Caco-2 (cell line): ENCODE measurements at places on chromosomes 7 and 10. TPM values are rescaled to one million over a fixed set of nuclear protein-coding genes. Genes with fewer than 3 reads are reported as not detected.
A peak's percentile ranks its signal among the peaks of the same experiment; 100 is the strongest.

NRG3 gene
- 0.66 and 1.1 TPM in 2 replicates for total RNA-seq

GRCh38 chr7:91137788-91138368, 126.4 kb upstream of the FZD1 start:
- H3K27me3 ChIP-seq: no peaks in the 10 kb centered on the region
- H3K27ac ChIP-seq: no peak overlapping the region

- H3K27me3 ChIP-seq: no peaks in the 10 kb centered on the region
- H3K27ac ChIP-seq: no peak overlapping the region
- no peak overlapping the region for H3K4me3 ChIP-seq
Measured at GRCh38 chr10:64574371-64574770, 1053.2 kb downstream of the REEP3 start.

DNA sequence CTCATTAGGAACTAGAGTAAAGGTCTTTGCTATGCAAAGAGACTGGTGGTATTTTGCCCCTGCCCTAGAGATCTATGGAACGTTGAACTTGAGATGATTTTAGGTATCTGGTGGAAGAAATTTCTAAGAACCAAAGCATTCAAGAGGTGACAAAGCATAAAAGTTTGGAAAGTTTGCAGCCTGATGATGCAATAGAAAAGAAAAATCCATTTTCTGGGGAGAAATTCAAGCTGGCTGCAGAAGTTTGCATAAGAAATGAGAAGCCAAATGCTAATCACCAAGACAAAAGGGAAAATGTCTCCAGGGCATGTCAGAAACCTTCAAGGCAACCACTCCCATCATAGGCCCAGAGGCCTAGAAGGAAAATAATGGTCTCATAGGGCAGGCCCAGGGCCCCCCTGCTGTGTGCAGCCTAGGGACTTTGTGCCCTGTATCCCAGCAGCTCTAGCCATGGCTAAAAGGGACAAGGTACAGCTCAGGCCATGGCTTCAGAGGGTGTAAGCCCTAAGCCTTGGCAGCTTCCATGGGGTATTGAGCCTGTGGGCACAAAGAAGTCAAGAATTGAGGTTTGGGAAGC, 16.5 kb downstream of the TFPI2 start:
- H3K4me1 ChIP-seq: no peaks in the 10 kb centered on the region
- no peak overlapping the region for H3K27ac ChIP-seq
- no peak for DNase-seq
- no peaks in the 10 kb centered on the region for H3K36me3 ChIP-seq
- H3K27me3 ChIP-seq: no peaks in the 10 kb centered on the region
- H3K4me3 ChIP-seq: no peak overlapping the region

LMOD2 gene
- total RNA-seq: not detected in 2 replicates

- H3K27ac ChIP-seq: no peak overlapping the region
- no peaks in the 10 kb centered on the region for H3K4me1 ChIP-seq
- H3K4me3 ChIP-seq: no peak overlapping the region
Measured at GRCh38 chr10:97224483-97225435, 39.0 kb upstream of the SLIT1 start.

EFCAB10 gene
- not detected in 2 replicates for total RNA-seq

KLHL7 gene
- 35.8 and 40.6 TPM in 2 replicates for total RNA-seq

- H3K36me3 ChIP-seq: no peaks in the 10 kb centered on the region
- no peaks in the 10 kb centered on the region for H3K27me3 ChIP-seq
- no peak overlapping the region for H3K4me3 ChIP-seq
- no peak overlapping the region for H3K27ac ChIP-seq
Measured at GRCh38 chr7:19491821-19492452, 216.9 kb downstream of the POLR1F start.

PKD2L1 gene
- 0.19 TPM in 1 of 2 replicates, not detected in the other for total RNA-seq

GRCh38 chr7:55481155-55481554, 91.1 kb downstream of the VOPP1 start:
- H3K36me3 ChIP-seq: no peaks in the 10 kb centered on the region
- no peaks in the 10 kb centered on the region for H3K27me3 ChIP-seq
- no peak overlapping the region for H3K27ac ChIP-seq
- DNase-seq: no peak
- H3K4me3 ChIP-seq: no peak overlapping the region

DNA sequence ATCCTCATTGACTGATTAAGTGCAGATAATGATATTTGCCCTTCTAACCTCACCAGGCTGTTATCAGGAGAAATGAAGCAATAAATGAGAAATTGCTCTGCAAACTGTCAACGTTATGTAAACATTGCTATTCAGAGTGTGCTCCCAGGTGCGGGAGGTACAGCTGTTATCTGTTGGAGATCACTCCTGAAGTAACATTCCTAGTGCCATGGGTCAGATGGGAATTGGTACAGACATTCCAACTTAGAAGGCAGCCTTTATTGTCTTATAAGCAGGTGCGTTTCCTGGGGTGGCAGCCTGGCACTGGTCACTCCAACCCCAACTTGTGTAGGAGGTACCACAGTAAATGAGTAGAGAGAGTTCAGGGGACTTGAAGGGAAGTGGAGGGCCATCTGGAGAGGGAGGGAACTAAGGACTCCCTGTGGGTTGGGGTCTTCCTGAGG, 36.8 kb downstream of the HK1 start:
- H3K27me3 ChIP-seq: no peaks in the 10 kb centered on the region
- peak; percentile 91 for DNase-seq
- H3K4me3 ChIP-seq: no peak overlapping the region
- no peaks in the 10 kb centered on the region for H3K36me3 ChIP-seq

DNA sequence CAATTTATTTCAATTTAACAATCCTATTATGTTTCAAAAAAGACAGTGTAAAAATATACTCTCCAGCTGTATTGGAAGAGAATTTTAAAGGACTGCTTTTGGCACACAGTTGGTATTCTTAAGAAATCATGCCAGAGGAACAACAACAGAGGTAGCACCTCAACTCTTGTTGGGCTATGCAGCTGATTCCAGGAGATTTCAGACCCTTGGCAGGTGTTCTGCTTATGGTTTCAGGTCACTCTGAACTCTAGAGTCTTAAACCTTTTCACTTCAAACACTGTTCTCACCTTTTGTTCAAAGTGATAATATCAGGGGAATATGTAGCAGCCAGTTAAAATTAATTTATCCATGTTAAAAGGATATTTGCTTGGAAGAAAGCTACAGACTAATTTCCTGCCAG, 160.1 kb downstream of the PFKFB3 start:
- no peak for DNase-seq
- H3K4me3 ChIP-seq: no peak overlapping the region
- no peaks in the 10 kb centered on the region for H3K27me3 ChIP-seq
- H3K4me1 ChIP-seq: peaks cover 36% of the 10 kb centered on the region

DNA sequence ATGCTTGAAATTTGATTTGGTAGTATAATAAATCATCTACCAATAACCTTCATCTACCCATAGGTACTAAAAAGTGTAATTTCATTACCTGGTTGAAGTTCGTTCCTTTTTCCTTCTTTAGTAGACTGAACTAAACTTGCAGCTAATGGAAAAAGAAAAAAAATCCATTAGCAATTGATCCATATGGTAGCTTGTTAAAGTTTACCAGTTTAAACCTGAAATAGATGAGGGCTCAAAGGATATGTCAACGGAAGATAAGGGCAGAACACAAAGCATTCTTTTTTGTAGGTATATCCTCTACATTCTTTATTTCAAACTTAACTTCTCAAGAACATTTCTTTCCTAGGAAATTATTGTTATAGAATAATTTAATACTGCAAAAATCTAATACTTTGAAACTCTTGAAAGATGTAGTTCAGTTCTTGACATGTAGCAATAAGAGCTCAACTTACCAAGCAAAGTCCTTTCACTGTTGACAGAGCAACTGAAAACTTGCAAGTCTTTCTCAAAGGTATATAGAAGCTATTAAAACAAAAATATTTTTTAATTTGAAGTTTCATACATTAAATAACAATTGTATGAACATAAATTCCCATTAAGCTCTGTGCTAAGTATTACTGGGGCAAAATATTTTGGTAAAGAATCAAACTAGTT, 19.1 kb downstream of the GSAP start:
- H3K4me3 ChIP-seq: no peak overlapping the region
- no peak overlapping the region for H3K27ac ChIP-seq
- DNase-seq: no peak
- H3K36me3 ChIP-seq: peaks cover 5% of the 10 kb centered on the region
- peaks cover 31% of the 10 kb centered on the region for H3K4me1 ChIP-seq

DNA sequence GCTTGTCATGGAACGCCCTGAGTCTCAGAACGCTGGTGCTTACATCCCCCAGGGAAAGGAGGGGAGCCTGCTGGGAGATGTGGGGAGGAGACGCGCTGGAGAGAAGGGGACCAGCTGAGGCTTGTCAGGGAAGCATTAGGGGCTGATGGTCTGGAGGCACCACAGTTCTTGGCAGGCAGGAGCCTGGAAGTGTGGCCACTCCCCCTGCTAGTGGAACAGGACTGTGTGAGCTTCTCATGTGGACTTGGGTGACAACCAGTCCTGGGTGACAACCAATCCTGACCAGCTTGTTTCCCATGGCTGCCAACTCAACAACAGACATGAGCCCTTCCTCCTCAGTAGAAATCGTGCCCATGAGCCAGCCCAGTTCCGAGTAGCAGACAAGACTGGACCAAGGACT, 87.8 kb downstream of the SPDYE5 start:
- no peaks in the 10 kb centered on the region for H3K4me1 ChIP-seq
- no peak for DNase-seq
- no peaks in the 10 kb centered on the region for H3K27me3 ChIP-seq
- H3K4me3 ChIP-seq: no peak overlapping the region
- no peak overlapping the region for H3K27ac ChIP-seq
- H3K36me3 ChIP-seq: no peaks in the 10 kb centered on the region

MBL2 gene
- 0.20 and 0.46 TPM in 2 replicates for total RNA-seq

DNA sequence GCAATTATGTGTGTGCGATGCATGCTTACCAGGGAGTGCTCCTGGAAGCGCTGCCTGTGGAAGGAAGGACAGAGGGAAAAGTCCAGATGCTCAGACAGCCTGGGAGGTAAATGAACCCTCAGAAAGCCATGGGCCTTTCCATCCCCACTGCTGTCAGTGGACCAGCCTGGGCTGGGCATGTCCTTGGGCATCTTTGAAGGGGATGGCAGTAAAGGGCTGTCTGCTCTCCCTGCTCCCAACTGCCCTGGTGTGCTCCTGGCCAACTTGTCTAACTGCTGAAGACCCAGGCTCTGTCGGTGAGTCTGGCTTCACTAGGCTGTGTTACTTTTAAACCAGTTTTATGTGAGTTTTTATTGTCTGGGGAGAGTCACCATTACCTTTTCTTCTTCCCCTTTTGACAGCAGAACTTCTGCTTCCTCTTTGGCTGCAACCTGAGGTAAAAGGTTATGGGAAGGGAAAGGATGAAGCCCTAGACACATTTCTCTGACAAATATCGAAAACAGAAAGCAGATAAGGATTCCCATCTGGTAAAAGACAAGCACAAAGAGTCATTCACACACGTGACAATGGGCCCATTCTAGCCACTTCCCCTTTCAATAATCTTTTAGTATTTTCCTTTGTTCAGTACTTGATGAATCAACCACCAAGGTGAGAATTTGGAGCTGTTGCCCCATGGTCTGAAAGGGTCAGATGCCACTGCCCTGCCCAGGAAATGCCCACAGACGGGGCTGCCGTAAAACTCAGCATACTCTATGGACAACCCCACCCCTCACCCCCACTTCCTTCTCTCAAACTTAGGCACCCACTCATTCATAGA, 27.6 kb upstream of the PIK3AP1 start:
- no peak overlapping the region for H3K4me3 ChIP-seq
- H3K4me1 ChIP-seq: no peaks in the 10 kb centered on the region
- no peaks in the 10 kb centered on the region for H3K36me3 ChIP-seq
- no peak for DNase-seq
- H3K27me3 ChIP-seq: no peaks in the 10 kb centered on the region
